ENCODE measurements at places on chromosomes 5 and 9.

- no peak for DNase-seq
Measured at GRCh38 chr5:75622564-75622963, 11.3 kb downstream of the ANKDD1B start.

GRCh38 chr5:103693517-103693916, 130.9 kb upstream of the NUDT12 start:
- DNase-seq: no peak

- DNase-seq: no peak
Measured at GRCh38 chr5:121949885-121950284, 11.9 kb upstream of the SRFBP1 start.

GRCh38 chr5:173012882-173013281, 29.3 kb downstream of the ATP6V0E1 start:
- DNase-seq: no peak

- DNase-seq: no peak
Measured at GRCh38 chr5:41275813-41276512, 62.6 kb upstream of the C6 start.

GRCh38 chr5:71887680-71888079, 168.6 kb downstream of the CARTPT start:
- no peak for DNase-seq

- DNase-seq: no peak
Measured at GRCh38 chr5:111655169-111655924, 101.6 kb downstream of the NREP start.

DNA sequence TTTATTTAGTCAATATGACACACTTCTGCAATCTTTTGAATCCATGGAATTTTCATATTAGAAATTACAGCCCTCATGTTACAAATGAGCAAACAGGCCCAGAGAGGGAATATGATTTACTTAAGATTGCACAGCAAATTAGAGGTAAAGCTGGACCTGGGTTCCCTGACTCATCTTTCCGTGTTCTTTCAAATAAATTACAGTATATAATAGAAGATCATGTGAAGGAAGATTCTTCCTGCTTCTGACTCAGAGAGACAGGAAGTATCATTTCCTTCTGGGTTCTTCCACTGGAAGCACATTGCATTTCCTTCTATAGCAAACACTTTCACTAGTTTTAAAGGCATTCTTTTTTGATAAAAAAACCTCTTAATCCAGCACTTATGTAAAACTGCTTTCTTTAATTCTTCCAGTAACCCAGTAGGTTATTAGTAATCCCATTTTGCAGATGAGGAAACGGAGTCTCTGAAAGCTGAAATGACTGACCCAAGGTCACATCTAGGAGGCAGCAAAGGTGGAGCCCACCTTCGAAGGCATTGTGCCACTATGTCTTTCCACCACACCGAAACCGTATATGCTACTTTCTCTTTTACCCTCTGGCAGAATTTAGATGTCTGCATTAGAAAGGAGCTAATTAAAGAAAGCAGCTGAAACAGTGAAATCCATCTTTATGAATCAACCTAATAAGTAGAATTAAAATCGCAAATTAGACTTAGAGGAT, 566.7 kb upstream of the KLF4 start:
- DNase-seq: no peak
